ENCODE measurements at places on chromosomes 11 and 22.

GRCh38 chr11:93652161-93652597, 9.3 kb upstream of the CEP295 start:
- DNase-seq, result peak; percentile 10

- no peak for DNase-seq
Observed at GRCh38 chr22:49119551-49119952, 708.1 kb downstream of the BRD1 start.

GRCh38 chr11:65442842-65443331, 20.3 kb downstream of the NEAT1 start:
- DNase-seq, result no peak

DNA sequence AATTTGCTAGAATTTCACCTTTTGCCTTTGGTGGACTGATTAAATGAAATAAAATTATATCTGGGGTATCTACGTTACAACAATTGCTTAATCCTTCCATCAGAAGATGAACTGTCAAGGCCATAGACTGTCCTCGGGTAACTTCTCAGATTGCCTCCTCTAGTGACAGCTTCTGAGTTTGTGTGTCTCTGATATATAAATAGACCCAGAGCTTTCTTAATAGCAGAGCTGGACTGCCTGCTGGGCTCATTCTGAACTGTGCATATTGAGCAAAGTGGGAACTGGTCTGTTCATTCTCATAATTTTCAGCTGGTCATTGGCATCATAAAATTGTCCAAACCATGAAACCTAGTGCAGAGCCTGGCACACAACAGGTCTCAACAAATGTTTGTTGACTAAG, 99.1 kb upstream of the GRAMD1B start:
- DNase-seq, result no peak

DNA sequence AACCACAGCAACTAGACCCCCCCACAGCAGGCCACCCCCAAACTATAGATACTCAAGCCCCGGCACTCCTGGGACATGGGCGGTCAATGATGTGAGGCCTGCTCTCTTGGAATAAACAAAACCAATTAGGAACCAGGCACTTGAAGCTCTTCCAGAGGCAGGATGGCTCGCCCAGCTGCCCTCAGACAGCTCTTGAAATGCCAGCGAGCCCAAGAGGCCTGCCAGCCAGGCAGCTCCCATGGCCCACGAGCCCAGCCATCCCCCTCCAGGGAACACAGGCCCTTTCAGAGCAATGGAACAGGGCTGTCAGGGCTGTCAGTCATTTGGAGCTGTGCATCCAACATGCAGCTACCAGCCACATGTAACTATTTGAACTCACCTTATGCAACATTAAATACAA, 34.0 kb upstream of the TFIP11 start:
- DNase-seq, result no peak
